ENCODE measurements at places on chromosomes 2 and 18. TPM values are rescaled to one million over a fixed set of nuclear protein-coding genes. Genes with fewer than 3 reads are reported as not detected.

Gene SULT1C4
- not detected for total RNA-seq

Gene C2orf78
- total RNA-seq: not detected

Gene ERBB4
- not detected for total RNA-seq

Gene IL36B
- total RNA-seq: not detected

Gene TCF7L1
- 7.1 TPM for total RNA-seq

Gene TMEM247
- total RNA-seq: not detected

Gene PLGLB1
- 0.28 TPM for total RNA-seq

Gene GATA6
- 0.03 TPM for total RNA-seq

Gene IL37
- total RNA-seq: 0.44 TPM

Gene DAPL1
- total RNA-seq: 0.39 TPM

Gene SGO2
- total RNA-seq: 21.6 TPM

Gene GPAT2
- 2.8 TPM for total RNA-seq

Gene OTOF
- not detected for total RNA-seq

Gene LBX2
- 0.61 TPM for total RNA-seq

Gene RAD51AP2
- total RNA-seq: 0.10 TPM

Gene DYNAP
- total RNA-seq: not detected

Gene DSEL
- total RNA-seq: 5.0 TPM

Gene HDLBP
- 521 TPM for total RNA-seq

Gene OLA1
- total RNA-seq: 161 TPM

Gene PTPRN
- not detected for total RNA-seq

Gene MOGAT1
- not detected for total RNA-seq

Measured in foreskin keratinocyte (primary cell).